Putamen (tissue), 1 donor: ENCODE measurements at places on chromosomes 7 and 10.
A peak's percentile ranks its signal among the peaks of the same experiment; 100 is the strongest.

- DNase-seq, result no peak
These were observed 57.2 kb downstream of the MAD1L1 start for GRCh38 chr7:2175514-2175913.

DNA sequence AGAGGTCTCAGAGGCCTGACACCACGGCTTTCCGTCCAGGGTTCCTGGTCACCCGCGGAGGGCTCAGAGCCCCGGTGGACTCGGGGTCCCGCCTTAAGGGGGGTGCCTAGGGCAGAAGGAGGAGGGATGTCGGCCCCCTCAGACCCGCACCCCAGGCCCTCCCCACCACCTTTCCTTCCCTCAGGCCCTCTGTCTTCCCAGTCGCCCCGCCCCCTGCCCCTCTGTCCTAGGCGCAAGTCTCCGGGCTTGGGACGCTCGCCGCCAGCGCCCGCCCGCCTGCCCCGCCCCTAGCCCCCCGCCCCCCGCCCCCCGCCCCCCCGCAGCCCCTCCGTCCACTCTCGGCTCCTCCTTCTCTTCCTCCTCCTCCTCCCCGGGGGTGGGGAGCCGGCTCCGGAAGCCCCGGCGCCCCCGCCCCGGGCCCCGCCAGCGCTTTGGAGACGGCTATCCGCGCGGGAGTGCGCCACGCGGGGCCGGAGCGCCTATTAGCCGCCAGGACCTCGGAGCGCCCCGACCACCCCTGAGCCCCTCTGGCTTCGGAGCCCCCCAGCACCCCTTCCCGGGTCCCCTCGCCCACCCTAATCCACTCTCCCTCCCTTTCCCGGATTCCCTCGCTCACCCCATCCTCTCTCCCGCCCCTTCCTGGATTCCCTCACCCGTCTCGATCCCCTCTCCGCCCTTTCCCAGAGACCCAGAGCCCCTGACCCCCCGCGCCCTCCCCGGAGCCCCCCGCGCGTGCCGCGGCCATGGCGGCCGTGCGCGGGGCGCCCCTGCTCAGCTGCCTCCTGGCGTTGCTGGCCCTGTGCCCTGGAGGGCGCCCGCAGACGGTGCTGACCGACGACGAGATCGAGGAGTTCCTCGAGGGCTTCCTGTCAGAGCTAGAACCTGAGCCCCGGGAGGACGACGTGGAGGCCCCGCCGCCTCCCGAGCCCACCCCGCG, at the start of gene AEBP1:
Gene AEBP1, plus strand, starts transcription at position 423 of the 937 bp plus-strand sequence. Its CDS starts 321 bp downstream, at position 744.
- no peak for DNase-seq

DNA sequence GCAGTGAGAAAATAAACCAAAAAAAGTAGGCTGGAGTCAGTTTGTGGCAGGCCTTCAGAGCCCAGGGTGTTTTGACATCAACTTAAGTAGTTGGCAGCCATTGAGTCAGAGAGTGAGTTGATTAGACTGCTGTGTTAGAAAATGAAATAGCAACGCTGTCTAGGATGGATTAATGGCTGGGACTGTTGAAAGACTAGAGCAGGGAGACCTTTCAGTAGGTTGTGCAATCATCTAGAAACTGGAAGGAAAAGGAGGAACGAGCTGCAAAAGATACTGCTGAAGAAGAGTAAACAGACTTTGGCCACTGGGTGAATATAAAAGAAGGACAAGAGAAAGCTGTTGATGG, 28.6 kb upstream of the TRIL start:
- DNase-seq, result no peak

DNA sequence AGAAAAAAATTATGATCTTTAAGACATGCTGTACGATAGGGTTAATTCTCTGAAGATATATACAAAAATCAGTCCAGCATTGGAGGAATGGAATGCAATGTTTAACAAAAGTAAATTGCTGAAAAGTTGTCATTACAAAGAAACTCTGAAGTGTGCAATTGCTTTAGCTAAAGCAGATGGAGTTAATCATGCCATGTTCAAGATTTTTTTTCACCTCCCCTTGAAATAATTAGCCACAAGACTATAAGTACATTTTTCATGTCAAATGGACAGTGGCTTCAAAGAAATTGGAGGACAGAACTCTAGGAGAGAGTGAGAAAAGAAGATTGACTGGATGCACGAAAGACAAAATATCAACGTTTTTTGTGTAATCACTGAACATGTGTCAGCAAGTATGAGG, 63.1 kb upstream of the MEOX2 start:
- no peak for DNase-seq

DNA sequence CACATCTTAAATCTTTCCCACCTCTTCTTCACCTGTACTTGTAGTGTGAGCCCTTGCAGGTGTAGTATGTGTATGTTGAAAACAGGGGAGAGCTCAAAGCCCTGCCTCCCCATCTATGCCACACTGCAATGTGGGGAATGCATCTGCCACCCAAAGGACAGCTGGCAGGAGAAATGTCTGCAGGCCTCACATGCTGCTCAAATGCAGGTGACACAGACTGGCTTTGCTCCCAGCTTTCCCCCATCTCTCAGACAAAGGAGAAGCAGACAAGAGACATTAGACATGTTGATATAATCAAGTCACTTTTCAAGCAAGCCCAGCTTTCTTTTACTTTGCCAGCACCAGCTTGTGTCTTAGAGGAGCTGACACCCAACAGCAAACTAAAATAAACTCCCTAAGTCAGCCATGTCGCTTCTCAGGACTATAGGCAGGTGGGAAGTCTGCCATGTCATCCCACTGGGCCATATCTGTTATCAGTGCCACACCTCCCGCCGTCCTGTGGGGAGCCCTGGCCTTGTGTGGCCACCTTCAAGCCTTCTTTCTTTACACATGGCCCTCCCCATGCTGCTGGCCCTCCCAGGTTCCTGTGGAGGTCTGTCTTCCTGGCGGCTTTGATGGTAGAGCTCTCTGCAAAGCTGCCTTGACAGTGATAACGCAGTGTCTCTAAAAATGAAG, 102.1 kb downstream of the CXCL12 start:
- DNase-seq, result no peak

DNA sequence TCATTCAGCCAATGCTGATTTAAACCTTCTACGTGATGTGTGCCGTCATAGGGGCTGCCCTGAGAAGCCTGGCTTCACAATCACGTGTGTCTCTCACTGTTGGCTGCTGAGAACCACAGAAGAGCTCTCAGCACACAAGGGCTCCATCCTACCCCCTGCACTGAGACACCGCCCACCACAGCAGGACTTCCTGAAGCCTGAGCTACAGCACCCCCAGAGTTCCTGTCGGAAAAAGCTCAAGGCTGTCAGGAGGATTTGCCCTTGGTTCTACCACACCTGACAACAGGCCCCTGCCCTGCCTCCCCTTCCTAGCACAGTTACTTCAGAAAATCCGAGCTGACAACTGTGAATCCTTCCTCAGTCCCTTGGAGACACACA, 191.9 kb downstream of the MAD1L1 start:
- no peak for DNase-seq

- DNase-seq, result no peak
These were observed 12.7 kb downstream of the GPRIN2 start for GRCh38 chr10:46543466-46544377.

DNA sequence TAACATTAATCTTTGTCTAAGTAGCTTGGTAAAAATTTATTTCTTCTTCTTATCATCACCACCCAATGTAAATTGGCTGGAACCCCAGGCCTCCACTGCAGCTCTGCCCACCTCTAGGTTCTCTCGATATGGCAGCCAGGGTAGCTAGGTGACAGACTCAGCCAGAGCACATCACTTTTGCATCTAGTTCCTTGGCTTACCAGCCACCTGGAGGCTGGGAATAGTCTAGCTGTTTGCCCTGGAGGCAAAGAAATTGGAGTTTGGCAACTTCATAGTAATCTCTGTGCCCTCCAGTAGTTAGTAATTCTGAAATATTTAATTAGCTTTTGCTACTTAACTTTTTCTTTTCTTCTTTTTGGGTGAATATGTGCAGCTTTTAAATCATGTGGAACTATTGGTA, 9.4 kb downstream of the IFRD1 start:
- DNase-seq, result no peak

DNA sequence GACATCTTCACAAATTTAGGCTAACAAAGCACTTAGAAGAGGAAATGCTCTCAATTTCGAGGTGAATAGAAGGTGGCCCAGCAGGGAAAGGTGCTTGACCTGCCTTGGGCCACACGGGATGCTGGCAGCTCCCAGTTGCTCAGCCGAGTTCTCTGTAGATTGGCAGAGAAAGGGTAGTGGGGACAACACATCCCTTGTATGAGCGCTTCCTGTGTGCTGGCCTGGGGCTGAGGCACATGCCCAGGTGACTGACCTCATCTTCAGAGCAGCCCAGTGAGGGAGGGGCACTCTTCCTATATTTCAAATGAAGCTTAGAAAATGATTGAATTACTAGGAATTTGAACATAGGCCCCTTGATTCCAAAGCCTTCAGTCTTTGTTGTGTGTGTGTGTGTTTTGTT, 20.2 kb downstream of the BAG3 start:
- DNase-seq, result no peak

- DNase-seq, result peak; percentile 18
These were observed 570 bp downstream of the BMS1 start for GRCh38 chr10:42783181-42783549.

GRCh38 chr10:34190580-34190979, 624.5 kb downstream of the PARD3 start:
- DNase-seq, result no peak

GRCh38 chr7:94392393-94392786, 2.3 kb upstream of the COL1A2 start:
- no peak for DNase-seq

- DNase-seq, result no peak
These were observed 36.5 kb upstream of the PAPSS2 start for GRCh38 chr10:87623191-87623590.

- peak; percentile 55 for DNase-seq
These were observed 14.7 kb downstream of the FAM241B start for GRCh38 chr10:69644658-69645295.

DNA sequence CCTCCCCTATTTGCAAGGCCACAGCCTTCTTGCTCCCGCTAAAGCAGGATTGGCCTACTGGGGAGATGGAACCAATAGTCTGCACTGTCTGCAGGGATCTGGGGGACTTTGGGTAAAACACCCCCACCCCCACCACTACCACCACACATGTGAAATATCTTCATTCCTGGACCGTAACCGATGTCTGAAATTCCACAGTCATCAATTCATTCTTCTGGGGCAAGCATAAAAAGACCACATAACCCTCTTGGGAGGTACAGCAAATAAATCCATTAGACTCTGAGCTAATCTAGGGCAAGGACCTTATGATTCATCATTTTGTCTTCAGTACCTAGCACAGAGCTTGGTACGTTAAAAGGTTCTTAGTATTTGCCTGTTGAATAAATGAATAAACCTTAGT, 307.8 kb downstream of the GPAM start:
- no peak for DNase-seq

DNA sequence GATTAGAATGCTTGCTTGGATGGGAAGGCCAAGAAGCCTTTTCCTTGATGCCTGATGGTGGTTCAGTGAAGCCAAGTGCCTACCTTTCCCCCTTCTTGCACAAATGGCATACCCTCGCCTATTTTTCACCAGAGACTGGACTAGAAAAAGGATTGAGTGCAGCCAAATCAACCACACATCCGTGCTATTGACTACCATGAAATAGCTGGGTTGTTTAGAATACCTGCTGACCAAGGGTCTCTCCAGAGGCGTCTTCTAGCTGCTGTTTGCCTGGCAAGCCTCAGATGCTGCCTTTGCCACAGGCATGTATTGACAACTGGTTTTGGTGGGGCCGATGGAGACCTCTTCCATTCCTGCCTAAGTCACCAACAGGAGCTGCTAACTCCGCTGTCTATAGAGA, 146.5 kb downstream of the NRF1 start:
- no peak for DNase-seq

- no peak for DNase-seq
These were observed 149.2 kb upstream of the SEMA3D start for GRCh38 chr7:85336086-85336485.

DNA sequence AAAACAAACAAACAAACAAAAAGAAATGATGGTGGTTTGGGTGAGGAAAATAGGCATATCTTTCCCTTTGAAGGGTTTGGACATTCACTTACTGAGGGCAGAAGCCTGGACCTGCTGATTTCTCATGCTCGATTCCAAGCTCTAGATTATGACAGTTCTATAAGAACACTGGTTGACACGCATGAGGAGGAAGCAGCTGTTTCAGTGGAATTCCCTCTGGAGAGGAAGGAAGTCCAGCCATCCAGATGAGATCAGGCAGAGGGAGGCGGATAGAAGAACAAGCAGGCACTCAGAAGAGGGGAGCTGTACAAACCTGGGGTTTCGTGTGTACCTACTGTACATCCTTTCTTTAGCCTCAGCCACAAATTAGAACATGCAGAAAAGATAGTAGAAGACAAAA, 691.9 kb downstream of the INHBA start:
- DNase-seq, result no peak

DNA sequence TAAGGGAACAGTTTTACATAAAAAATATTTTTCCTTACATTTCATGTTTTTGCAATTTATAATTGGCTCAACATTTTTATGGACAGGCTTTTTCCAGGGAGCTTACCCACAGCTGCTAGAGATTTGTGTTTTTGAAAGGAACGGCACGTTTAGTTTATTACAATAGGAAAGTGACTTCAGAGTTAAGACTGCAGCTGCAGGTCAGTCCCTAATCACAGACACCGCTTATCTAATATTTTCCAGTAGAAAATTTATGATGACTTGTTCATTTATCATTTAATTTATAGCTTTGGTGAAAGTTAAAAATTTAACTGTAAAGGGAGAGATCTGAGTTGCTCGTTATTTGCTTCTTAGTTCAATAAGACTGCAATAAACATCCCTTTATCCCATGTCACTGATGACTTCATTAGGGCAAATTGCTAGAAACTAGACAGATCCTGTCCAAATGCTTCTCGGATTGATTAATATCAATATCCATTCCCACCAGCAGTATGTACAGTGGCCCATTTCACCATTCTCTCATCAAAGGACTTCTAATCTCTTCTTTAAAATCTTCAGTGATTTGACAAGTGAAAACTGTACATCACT, 97.0 kb upstream of the ODAD2 start:
- no peak for DNase-seq

DNA sequence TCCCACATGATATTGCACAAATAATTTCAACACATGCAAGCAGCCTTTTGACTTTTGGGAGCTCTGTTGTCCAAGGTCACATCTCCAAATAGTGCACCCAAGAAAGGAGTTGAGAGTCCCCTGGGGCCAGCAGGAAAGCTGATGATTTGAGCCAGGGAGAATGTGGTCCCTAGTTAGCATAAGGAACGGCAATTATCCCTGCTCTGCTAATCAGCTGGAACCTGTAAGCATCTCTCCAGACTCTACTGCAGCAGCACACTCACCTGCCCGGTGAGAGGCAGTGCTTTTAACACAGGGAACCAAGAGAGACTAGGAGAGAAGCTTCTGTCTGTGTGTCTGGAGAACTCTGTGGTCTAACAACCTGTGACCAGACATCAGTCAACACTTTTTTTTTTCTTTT, 17.0 kb downstream of the TRPV5 start:
- no peak for DNase-seq

GRCh38 chr10:116905845-116906210, 56.5 kb downstream of the ENO4 start:
- DNase-seq, result no peak

DNA sequence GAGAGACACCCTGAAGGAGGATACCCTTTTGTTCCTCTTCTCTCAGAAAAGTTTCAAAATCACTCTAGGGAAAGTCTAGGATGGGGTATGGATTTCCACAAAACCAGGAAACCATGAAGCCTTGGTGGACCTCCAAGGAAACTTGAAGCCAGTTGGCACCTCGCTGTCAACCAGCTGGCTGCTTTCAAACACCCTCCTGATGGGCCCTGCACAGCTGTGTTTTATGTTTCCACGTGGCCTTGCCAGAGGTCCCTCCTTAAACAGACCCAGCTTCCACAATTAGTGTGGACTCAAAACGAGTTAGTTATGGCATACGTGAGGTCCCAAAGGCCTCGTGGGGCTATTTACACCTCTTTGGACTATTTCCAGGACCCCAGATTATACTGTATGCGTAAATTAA, 5.9 kb downstream of the PPP1R3A start:
- no peak for DNase-seq

- no peak for DNase-seq
These were observed 7.4 kb downstream of the ARHGAP21 start for GRCh38 chr10:24716295-24716694.
